Activated CD8-positive, alpha-beta memory T cell treated with anti-CD3 and anti-CD28 coated beads for 4 hours (primary cell): ENCODE measurements at places on chromosomes 6 and 20.
A peak's percentile ranks its signal among the peaks of the same experiment; 100 is the strongest.

DNA sequence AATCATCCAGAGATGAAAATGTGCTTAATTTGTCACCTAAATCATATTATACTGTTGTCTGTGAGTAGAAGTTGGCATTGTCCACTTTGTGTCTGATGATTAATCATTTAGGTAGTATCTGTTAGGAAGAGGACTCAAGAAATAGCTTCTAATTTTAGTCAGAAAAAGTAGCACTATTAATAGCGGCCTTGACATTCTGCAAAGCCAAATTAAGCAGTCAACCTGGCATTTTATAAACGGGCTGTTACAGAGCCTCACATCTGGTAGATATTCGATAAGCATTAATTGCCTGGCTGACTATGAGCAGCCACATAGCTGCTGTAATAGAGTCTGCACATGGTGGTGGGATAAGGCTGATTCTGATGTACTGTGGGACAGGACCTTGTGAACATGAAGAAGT, 99.5 kb downstream of the KLHL32 start:
- DNase-seq, result no peak

DNA sequence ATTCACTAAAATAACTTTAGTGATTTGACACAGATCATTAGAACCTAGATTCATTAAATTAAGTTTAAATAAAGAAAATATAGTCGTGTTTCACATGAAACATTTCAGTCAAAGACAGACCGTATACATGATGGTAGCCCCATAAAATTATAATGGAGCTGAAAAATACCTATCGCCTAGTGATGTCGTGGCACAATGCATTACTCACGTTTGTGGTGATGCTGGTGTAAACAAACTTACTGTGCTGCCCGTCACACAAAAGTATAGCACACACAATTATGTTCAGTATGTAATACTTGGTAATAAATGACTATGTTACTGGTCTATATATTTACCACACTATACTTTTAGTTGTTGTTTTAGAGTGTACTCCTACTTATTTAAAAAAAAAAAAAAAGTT, 17.3 kb downstream of the DST start:
- DNase-seq, result no peak

DNA sequence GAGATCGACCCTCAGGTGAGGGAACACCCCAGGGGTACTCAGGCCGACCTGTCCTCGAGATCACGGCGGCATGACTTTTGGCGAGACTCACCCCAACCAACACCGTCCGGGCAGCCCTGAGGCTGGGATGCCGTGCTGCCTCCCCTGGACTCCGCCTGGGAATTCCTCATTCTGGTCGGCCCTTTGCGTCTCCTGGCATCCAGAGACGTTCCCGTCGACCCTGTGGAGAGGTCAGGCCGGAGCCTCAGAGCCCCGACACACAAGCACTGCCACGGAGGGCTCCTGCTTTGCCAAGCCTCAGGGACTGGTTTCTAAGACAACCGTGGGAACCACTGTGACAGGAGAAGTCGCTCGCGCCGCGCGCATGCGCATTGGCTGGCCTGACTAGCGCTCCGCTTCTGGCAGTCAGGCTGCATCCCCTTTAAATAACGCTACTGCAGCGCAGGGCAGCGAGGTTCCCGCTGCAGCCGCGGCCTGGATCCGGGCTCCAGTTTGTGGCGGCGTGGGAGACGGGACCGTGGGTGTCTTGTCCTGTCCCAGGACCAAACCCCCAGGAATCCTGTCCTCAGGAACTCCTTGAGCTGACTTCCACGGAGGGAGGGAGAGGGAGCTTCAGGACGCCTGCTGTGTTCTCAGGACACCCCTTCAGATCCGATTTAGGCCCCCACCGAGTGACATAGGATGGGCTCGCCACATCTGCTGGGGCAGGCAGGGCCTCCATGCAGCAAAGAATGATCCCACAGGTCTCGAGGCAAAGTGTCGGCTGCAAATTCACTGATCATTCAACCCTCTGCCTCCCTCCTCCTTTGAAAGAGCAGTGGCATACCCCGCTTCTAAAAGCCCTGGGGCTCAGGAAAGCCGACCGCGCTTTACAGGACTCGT, 163.2 kb upstream of the ZNF337 start:
- peak; percentile 66 for DNase-seq

GRCh38 chr20:41218466-41218865, 81.1 kb downstream of the PLCG1 start:
- DNase-seq, result no peak

- peak; percentile 16 for DNase-seq
Measured at GRCh38 chr6:87436435-87436834, 28.7 kb downstream of the CFAP206 start.

GRCh38 chr6:22892452-22892851, 323.1 kb downstream of the HDGFL1 start:
- no peak for DNase-seq

- DNase-seq, result no peak
Measured at GRCh38 chr6:147207351-147207750, 3.1 kb downstream of the STXBP5 start.

- no peak for DNase-seq
Measured at GRCh38 chr6:138970856-138971425, 17.1 kb downstream of the REPS1 start.

GRCh38 chr20:49519777-49520359, 37.4 kb upstream of the KCNB1 start:
- DNase-seq, result no peak

DNA sequence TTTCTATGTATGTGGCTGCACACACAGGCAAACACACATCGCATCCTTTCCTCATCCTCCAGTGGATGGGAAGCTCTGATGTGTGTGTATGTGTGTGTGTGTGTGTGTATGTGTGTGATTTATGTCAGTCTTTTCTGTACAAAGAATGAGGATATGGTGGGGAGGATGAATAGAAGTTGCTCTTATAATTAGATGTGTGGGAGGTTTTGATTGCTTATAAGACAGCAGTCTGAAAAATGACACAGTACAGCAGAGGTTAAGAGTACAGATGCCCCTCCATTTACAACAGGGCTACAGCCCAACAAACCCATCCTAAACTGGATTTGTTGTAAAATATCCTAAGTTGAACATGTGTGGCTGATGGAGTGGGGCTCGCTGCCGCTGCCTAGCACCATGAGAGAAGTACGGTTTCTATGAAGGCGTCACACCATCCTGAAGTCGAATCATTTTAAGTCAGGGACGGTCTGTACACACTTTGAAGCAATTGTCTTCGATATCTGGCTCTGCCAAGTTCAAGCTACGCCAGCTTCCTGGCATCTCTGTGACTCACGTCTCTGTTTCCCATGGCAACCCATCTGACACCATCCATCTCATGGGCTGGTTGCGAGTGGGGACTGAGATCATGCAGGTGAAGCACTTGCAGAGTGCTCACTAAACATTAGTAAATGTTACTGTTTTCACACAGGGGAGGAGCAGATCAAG, 252.6 kb downstream of the MYLK4 start:
- no peak for DNase-seq

- DNase-seq, result no peak
Measured at GRCh38 chr6:112253841-112254816, at the start of gene LAMA4. Gene LAMA4, minus strand, starts transcription at chr6:112254567. Its CDS starts 417 bp downstream, at chr6:112254150.

DNA sequence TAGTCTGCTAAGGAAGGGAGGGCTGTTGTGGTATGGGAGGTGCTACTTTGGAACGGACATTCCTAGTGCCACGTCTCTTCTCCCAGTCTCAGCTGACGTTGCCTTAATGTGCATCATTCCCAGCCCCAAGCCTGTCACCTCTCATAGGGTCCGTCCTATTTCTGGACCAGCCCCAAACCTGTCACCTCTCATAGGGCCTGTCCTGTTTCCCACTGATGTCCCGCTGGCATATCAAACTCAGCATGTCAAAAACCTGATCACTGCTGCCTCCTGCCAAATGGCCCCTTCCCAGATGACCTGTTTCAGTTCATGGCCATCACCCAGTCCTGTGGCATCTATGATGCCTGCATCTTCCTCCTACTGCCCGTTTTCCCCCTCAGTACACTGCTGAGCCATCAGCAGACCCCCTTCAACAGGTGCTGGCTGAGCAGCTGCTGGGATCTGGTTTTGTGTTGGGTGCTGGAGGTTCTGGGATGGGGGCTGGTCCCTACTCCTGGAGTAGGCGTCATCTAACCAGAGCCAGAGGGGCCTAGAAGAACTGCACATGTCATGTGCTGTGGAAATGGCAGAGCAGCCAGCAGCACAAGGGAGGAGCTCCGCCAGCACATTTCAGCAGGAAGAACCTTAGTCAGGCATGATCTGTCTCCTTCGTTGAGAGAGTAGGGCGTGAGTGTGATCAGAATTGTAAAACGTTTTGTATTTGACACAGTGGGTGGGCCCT, 3.3 kb downstream of the ENTPD6 start:
- DNase-seq, result no peak

- no peak for DNase-seq
Measured at GRCh38 chr6:143647732-143648131, 30.0 kb upstream of the PHACTR2 start.

DNA sequence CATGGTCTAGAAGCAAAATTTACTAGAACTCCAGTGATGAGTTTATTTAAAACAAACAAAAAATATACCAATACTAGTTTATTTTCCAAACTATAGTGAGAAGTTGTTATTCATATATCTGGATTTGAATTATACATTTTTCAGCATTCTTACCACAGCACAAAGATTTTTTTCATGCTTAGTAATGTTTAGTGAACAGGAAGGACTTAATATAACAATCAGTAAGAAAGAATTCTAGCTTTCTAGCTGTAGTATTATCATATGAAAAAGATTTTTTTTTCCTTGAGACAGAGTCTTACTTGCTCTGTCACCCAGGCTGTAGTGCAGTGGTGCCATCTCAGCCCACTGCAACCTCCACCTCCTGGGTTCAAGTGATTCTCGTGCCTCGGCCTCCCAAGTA, 13.8 kb downstream of the MARCKS start:
- no peak for DNase-seq

GRCh38 chr6:110703010-110703905, 112.0 kb downstream of the CDK19 start:
- no peak for DNase-seq

- no peak for DNase-seq
Measured at GRCh38 chr6:110864824-110865223, 9.8 kb upstream of the AMD1 start.

DNA sequence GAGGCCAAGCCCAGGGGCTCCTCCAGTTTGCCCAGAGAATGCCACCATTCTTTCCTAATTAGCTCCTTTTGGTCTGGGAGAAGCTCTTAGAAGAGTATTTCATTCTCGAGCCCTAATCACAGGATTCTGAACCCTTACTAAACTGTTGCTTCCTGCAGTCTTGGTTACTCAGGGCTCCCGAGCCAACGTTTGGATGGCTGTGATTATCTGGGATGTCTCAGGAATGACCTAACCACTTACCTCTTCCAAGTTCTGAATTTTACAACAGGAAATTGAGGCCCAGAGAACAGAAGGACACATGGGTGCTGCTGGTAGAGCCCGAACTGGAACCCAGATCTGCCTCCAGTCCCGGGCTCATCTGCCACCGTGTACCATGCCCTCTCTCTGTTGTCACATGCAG, 22.2 kb upstream of the PNPLA1 start:
- no peak for DNase-seq

DNA sequence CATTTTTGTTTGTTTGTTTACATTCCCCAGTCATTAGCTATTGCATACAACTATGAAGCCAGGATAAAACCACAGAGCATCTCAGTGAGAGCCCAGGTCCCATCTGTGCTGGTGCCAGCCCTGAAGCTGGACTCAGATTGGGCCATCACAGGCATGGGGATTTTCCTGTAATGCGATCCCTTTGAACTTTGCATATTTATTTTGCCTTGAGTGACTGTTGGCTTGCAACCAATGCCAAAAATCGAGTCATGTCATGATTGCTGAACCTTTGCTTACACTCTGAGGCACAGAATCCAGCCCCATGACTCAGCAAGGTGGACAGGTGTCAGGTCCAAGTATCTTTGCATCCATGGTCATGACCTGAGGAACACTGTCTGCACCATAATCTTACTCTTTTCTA, 46.2 kb upstream of the GGTLC1 start:
- no peak for DNase-seq

GRCh38 chr20:33909331-33909921, 84.3 kb upstream of the RALY start:
- DNase-seq, result no peak

DNA sequence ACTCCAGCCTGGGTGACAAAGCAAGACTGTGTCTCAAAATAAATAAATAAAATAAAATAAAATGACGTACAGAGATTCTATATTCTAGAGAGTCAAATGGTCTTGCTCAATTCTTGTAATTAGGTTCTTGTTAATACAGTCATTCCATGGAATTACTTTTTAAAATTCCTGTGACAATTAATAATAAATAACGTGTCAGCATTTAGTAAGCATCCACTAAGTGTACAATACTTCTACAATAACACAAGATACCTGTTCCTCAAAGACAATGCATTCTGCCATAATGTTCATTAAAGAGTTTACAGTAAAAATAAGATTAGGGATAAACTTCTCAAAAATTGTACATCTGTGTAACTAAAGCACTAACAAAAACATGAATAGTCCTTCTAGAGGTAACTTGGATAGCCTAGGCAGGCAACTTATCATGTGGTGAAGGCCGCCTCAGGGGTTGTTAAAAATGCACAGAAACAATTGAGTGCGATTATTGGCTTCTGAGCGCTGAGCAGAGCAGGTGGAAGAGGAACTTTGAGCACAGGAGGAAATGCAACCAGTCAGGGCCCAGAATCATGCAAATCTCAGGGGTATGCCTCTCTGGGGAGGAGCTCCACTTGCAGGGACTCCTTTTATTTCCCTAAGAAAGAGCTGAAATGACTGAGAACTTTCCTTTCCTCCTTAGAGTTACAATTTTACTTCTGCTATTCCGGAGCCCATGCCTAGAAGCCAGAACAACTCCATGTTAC, 37.1 kb downstream of the QRSL1 start:
- DNase-seq, result no peak

DNA sequence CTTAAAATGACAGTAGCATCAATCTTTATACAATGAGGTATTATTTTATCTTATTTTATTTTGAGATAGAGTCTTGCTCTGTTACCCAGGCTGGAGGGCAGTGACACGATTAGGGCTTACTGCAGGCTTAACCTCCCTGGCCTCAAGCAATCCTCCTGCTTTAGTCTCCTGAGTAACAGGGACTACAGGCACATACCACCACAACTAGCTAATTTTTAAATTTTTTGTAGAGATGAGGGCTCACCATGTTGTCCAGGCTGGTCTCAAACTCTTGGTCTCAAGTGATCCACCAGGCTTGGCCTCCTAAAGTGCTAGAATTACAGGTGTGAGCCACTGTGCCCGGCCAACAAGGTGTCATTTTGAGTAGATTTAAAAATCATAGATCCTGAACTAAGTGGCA, 125.9 kb downstream of the PDSS2 start:
- DNase-seq, result no peak

- peak; percentile 30 for DNase-seq
Measured at GRCh38 chr20:1212607-1213396, 9.5 kb downstream of the C20orf202 start.

- DNase-seq, result no peak
Measured at GRCh38 chr6:113607821-113608545, 249.2 kb upstream of the MARCKS start.
